ENCODE measurements at places on chromosomes 3 and 15.

DNA sequence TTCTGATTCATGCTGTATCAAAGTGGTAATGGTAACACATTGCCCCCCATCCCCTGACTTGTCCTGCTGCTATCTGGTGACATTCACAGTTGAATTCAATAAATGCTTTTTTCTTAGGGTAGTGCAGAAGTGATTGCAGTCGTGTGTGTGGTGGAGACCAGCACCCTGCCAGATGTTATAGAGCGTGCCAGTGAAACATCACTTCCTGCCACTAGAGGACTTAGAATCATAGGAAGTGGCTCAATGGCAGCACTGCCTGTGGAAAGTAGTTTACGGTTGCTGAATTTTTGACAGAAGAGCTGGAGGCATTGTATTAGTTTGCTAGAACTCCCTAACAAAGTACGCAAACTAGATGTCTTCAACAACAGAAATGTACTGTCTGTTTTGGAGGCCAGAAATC is 37.4 kb upstream of the P2RY12 start:
- no peak for DNase-seq

DNA sequence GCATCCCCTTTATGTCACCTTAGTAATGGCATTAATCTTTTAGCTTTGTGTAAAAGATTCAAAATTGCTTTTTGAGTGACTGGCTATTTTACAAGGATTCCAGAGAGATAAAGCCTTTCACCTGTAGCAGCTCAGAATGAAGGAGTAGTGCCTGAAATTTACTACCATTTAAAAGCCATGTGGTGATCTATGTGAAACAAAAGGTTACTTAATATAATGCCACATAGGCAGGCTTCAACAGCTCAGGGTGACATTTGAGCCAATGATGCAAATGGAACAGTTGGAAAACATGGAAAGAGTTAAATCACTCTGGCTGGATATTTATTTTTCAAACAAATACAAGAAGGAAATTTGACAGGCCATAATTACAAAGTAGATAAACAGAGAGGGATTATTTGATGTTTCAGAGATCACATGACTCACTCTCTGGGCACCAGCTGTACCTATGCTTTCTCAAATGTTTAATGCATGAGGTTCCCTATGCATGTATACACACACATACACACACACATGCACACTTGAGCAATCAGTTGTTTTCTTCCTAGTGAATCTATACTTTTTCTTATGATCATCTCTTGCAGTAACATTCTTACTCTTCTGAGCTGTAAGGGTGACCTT is 171.5 kb downstream of the ZMAT3 start:
- DNase-seq: no peak

DNA sequence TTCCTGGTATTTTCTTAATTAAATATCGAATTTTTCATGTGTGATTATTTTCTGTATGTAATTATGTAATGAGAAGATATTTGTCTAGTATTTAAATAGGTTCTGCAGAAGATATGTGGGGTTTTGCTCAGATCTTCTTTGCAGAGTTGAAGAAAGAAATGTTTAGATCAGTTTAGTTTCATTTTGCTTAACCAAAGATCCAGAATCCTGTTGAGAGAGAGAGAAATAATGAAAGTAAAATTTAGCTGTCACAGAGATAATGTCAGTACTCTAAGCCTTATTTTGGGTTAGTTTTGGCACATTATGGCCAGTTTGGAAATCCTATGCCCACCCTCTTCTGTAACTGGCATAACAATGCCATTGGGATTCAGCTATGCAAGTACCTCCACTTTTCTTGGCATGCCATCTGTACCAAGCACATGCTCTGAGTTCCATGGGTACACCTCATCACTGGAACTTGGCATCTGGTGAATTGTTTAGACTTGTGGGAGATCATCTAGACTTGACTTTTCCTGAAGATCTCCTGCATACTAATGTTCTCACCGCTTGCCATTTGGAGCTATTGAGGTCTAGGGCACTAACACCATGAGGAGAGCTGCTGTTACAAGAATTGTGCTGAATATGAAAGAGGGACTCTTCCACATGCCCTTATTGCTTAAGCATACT is 30.9 kb downstream of the PLSCR1 start:
- no peak for DNase-seq

DNA sequence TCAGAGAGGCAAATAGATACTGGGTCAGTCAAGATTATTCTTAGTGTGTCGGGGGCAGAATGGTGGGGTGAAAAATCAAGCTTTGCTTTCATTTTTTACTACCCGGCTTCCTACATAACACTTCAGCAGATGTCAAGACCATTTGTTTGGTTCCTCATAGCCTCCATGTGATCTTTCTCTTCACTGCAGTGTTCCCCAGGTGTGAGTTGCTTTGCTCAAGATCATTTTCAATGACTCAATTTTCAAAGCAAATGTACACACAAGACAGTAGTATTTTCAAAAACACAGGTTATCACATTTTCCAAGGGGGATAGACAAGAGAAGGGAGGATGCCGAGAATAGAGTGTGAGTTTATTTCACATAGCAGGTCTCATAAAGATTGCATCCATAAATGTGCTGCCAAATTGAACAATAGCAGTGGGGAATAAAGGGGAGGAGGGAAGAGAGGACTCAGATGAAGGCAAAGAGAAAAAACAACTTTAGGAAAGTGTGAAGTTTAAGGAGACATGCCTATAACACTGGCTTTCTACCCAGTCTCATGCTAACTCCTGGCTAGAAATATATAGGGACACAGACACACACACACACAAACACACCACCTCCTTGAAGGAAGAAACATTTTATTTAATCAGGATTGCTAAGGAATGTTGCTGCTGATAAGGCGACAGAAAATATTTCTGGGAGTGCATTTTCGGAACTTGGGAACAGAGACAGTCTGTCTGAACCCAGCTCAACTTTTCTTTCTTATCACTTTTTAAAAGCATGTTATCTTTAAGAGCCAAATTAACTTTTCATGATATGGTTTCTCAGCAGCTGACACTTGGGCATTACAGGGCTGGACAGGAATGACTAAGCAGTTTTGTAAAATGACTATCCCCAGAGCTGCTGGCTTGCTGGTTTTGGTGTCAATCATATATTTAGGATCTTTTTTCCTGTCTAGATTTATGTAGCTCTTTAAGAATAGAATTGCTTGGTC is 402.4 kb downstream of the RBMS3 start:
- peak; percentile 54 for DNase-seq

GRCh38 chr3:156102267-156102931 is 18.0 kb upstream of the KCNAB1 start:
- DNase-seq: no peak

DNA sequence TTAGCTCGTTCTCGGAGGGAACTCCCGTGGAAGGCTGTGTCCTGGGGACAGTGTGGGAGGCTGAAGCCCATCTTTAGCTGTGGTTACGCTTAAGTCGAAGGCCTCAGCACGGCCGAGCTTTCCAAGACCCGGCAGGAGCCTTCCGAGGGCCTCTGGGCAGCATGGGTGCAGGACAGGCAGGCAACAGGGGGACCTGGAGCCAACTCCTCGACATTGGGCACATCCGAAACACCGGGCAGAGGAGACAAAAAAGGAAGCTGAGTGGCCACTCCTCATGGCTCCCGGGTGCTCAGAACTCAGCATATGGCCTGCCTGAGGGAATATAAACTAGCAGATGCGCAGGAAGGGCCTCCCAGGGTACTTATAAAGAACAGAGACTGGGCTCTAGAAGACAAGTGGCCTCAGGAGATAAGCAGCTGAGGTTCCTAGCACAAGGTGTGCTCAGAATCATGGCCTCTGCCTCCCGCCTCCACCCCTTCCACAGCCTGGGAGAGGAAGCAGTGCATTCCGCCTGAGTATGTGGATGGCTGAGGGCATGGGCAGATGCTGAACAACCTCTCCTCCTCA is 34.1 kb downstream of the ABTB1 start:
- no peak for DNase-seq

GRCh38 chr15:49621887-49622286 is 1.0 kb downstream of the DTWD1 start:
- no peak for DNase-seq

GRCh38 chr3:46427916-46428833 is 21.1 kb downstream of the CCRL2 start:
- no peak for DNase-seq

GRCh38 chr15:87269566-87269965 is 987.0 kb downstream of the NTRK3 start:
- no peak for DNase-seq

DNA sequence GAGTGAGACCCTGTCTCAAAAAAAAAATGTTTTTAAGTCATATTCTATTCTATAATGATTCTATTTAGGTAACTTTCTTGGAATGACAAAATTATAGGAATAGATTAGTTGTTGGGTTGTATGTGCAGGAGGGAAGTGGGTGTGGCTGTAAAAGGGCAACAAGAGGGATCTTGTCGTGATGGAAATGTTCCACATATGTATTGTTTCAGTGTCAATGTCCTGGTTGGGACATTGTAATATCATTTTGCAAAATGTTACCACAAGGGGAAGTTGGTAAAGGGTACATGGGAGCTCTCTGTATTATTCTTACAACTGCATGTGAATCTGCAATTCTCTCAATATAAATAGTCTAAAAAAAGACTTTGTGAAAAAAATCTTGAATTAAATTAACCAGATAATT is 14.3 kb upstream of the ABHD5 start:
- DNase-seq: no peak

DNA sequence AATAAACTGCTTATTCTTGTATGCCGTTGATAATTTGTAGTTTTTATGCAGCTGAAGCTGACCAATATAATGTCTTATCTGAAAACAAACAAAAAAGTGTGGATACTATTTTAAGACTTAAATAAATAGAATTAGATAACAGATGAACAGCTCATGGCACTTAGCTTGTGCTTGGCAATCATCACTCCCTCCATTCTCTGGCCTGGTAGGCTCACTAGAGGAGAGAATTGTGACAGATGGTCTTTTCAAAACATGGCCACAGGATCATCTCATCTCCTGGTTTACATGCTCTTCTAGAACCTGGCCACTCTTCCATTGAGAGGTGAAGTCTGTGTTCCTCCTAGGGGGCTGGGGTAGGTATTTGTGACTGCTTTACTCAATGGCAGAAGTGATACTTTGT is 58.4 kb upstream of the RBP1 start:
- no peak for DNase-seq

DNA sequence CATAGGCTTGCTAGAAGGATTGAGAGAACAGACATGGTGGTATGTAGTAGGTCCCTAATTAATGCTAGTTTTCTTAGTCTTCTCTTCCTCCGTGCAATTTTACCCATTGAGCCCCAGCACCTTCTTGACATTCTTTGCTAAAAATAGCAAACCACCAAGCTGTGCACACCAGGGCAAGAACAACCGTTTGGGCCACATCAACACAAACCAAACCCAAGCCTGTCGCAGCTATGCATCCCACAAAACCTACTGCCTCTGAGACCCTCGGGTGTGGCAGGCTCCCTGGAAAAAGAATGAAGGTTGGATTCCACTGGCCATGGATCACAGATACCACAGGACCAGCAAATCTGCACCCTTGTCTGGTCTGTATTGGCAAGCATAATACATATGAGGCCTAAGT is 27.1 kb downstream of the HEG1 start:
- no peak for DNase-seq

DNA sequence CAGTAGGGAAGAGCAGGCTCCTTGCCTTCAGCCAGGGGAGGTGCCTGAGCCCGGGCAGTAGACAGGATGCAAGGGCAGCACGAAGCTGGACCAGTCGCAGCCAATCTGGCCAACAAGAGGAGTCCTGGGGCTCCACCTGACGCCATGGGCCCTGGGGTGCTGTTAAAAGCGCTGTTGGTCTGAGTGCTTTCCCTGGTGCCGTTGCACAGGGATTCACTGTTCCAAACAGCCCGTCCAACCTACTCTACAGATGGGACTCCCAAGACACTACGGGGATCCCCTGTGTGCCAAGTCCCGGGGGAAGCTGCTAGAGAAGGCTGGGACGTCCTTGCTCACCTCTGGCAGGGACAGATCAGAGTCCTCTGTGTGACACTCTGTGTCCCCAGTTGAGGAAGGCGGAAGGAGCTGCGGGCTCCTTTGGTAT is 632 bp downstream of the CTSH start:
- DNase-seq: no peak

- no peak for DNase-seq
Measured at GRCh38 chr3:31288641-31289100, 244.1 kb upstream of the STT3B start.
